ENCODE measurements at places on chromosomes 7 and 10.

DNA sequence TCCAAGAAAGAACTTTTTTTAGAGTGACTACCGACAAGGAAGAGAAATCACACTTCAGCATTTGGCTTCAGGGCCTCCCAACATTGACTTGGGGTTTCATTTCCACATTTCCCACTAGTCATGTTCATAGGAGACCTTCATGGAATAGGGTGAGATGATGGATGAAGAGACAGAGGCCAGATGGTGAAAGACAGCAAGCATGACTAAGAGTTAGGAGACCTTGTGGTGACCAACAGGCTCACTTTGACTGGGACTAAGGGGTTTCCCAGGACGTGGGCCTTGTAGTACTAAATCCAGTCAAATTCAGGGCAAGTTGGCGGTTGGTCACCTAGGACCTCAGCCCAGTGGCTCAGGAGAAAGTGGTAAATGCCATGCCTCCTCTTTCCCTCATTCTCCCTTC is 3.0 kb upstream of the GIMAP5 start:
- no peak for ATAC-seq

GRCh38 chr7:80287400-80288174 is 153.0 kb downstream of the GNAI1 start:
- no peak for ATAC-seq

- peak; percentile 80 for ATAC-seq
Observed at GRCh38 chr10:98339799-98340198, 71.8 kb upstream of the LOXL4 start.

DNA sequence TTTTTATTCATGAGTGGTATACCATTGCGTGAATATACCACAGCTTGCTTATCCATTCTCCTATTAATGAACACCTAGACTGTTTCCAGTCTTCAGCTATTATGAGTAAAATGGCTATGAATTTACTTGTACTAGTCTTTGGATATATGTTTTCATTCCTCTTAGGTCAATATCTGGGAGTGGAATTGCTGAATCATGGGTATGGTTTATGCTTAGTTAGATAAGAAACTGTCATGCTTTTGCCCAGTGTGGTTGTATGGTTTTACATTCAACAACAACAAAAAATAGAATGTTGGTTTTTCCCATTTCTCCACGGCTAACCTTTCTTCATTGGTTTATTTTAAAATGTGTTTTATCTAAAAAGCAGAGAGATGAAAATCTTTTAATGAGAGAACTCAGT is 308.3 kb downstream of the PHF14 start:
- no peak for ATAC-seq

DNA sequence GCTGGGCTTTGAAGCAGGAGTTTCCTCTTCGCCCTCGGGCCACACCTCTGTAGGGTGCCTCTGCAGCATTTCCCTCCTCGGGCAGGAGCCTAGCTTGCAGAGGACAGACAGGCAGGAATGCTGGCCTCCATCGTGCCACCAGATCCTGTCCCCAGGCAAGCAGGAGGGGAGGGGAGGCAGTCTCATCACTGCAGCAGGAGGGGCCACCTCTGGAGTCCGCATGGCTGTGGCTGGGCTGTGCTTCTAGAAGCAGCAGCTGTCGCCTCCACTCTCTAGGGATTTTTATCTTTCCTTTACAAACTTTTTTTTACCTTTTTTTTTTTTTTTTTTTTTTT is 181.4 kb downstream of the CUX1 start:
- no peak for ATAC-seq

GRCh38 chr7:152086513-152086912 is 61.0 kb downstream of the GALNT11 start:
- no peak for ATAC-seq

DNA sequence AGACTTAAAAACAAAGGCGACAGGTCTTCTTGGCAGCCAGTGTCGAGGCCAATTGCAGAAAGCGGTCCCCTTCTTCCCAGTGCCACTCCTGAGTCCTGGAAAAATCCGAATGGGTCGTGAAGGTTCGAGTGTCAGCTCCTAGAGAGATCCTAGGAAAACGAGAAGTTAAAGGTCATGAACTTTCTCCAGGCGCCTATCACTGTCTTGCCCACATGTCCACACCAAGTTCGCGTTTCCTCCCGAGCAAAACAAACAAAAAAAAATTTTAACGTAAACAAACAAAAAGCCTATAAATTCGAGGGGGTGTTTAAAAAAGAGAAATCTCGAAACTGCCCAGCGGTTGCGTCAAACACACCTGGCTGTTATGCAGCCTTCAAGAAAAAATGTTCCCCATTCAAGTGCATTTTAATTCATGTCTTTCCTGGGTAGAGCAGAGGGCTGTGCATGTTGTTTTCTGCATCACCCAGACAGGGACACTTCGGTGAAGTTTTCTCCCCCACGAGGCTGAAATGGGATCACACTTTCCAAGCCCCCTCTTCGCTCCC is 1.5 kb downstream of the ARHGAP21 start:
- ATAC-seq = no peak

DNA sequence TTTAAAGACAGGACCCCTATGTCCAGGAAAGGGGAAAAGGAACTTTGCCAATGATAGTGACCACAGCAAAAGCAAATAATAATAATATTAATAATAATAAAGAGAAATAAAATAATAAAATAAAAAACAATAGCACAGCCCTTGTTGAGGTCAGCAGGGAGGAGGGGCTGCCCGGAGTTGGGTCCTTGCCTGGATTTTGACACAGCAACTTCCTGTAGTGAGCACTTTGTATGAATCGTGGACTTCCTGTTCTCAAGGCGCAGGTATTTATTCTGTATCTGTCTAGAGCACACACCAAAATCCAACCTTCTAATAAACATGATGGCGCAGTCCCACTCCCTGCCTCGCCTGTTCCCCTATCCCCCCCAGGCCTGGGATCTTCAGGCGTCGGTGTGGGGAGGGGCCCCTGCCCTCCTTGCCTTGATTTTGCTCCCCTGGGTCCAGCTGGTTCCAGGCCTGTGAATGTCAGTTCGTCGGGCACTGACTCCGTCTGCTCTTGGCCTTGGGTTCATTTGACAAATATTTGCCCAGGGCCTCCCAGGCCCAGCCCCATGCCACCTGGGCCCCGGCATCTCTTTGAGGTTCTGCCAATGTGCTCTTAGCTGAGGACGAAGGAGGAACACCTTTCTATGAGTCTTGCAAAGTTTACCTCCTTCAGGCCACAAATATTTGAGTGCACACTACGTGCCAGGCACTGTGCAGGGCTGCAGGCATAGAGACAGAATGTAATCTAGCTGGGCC is 13.9 kb downstream of the TRIM8 start:
- no peak for ATAC-seq

DNA sequence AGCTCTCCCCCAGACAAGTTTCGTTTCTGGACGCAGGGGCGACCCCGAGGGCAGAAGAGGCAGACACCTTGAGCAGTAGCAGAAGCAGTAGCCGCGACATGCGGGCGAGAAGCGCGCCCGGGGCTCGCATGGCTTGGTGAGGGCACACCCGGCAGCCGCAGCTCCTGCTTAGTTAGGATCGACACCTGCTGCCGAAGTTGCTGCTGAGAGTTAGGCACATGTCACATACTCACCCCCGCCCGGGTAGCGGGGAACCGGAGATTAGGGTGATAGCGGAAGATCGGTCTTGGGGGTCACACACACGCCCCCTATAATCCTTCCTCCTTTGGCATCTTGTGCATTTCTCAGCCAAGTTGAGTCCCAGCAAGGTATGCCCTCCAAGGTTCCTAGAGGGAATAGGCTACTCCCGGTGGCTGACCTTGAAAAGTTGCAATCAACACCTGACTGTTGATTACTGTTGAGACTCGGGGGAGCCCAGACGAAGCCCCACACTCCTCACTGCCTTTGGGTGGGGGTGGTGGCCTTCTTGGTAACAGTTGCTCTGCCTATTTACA is 668 bp downstream of the GPR37 start:
- ATAC-seq = peak; percentile 42

GRCh38 chr7:87624628-87625027 is 3.6 kb upstream of the RUNDC3B start:
- no peak for ATAC-seq

GRCh38 chr7:95213148-95213547 is 111.2 kb downstream of the PON1 start:
- no peak for ATAC-seq

DNA sequence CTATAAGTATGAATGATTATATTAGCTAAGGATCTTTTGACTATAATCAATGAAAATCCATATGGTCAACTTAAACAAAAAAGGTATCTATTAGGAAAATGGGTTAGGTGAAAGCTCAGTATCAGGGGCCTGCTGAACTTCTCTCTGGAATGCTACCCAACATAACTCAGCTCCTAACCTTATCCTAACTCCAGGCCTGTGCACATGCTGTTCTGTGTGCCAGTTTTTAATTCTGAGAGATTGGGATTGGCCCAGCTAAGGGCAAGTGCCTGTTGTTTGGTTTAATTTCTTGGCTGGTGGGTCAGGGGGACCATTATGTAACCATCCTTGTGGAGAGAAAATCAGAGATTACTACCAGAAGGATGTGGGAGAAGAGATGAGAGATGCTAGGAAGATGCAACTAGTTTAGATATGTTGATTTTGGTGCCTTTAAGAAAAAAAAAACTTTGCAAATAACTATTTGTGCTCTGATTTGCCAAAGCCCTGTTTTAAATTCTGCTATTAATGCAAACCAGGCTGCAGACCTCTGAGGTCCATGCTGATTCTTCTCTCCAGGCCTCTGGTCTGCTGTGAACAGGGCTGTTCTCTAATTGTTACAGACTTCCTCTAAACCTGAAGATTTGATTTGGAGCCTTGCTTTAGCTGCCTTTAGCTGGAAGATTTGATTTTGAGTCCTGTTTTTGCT is 23.9 kb upstream of the HDAC9 start:
- ATAC-seq = no peak

DNA sequence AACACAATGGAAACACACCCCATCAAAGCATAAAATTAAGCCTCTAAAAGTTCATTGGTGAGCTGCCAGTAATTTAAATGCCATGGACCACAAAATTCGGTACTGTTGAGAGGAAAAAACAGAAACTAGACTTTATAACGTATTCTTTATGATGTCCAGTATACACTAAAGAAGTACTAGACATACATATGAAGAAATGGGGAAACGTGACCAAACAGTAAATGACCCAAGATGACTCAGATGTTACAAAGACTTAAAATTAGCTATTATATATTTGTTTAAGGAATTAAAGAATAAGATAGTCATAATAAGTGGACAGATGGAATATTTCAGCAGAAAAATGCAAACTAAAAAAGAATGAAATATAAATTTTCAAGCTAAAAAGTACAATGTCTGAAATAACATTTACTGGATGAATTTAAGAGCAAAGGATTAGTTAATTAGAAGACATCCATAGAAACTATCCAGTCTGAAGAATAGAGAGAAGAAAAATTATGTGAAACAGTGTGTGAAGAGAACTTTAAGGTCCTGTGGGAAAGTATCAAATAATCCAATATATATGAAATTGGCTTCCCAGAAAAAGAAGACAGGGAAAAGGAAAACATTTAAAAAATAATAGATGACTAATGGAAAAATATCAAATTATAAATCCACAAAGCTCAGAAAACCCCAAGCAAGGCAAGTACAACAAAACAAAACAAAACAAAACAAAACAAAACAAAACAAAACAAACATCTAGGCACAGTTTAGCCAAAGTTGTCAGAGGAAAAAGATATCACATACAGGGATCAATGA is 69.4 kb downstream of the SAMD9 start:
- ATAC-seq = no peak

DNA sequence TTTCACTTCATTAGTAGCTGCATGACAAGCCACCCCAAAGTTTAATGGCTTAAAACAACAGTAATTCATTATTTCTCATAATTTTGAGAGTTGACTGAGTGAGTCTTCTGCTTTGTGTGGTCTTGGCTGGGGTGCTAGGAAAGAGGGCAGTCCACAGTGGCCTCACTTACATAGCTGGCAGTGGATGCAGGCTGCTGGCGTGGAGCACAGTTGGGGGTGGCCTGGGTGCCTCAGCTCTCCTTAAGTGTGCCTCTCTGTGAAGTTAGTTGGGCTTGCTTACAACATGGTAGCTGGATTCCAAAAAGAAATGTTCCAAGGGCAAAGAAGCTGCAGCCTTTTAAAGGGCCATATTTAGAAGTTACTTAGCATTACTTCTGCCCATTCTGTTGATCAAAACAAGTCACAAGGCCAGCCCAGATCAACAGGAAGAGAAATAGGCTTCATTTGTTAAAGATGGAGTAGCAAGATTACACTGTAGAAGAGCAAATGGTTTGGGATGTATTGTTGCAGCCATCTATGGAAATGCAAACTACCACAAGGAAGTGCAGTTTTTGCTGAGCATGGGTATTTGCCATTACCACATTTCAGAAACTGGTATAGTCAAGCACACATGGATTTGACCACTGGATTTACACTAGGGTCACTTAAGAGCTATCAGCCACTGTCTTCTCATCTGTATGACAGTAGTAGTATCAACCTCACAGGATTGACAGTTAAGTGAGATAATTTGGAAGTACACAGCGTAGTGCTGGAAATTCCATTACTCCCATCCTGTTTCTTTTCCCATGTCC is 33.6 kb downstream of the ZEB1 start:
- no peak for ATAC-seq

DNA sequence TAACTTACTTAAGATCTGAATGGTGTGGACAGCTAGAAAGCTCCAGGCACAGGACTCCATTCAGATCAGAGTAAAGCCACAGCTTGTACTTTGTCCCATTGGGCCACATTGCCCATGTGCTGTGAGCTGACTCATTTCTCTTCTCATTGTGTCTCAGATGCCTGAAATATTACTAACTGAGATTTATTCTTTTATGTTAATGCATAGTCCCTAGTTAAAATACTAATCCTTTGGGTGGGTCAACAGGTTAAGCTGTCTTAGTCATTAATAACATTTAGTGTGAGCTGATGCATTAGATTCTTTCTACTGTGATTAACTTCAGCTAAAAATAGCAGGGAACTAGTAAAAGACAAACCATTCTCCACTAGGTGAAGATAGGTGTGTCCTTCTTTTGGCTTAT is 104.7 kb upstream of the ARMC3 start:
- ATAC-seq = no peak

DNA sequence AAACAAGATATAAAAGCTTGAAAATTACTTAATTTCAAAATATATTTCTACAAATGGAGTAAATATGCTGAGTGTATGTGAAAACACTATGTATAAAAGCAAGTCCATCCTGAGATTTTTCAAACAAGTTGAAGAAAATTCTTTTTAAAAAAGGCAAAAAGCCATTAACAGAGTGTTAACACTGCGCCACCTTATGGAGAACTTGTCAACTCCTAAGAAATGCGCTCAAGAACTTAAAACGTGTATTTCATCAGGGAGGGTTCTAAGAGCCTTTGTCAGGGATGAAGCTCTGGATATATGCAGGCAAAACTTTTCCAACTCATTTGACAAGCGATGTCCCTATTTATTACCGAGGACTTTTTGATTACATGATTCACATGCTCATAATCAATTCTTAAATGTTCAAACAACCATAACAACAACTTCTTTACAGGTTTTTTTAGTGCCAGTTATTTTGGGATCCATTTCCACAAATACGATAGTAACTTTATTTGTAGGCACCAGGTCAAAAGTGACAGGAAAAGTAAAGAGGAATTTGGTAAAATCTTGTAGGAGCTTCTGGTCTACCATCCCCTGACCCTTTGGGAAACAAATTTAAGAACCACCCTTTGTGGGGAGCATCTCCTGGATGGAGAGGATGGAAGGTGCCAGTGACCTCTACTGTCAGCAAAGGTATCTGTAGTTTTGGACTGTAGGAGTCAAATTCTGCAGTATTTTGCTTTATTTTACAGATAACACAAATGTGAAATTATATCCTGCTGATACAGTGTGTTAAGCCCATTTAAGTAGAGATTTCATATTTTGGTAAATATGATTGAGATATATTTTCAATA is 23.2 kb downstream of the CALCR start:
- ATAC-seq = no peak

GRCh38 chr7:141287936-141288335 is 214.1 kb downstream of the TMEM178B start:
- ATAC-seq = no peak

GRCh38 chr7:7884855-7885254 is 83.7 kb upstream of the GLCCI1 start:
- ATAC-seq = no peak

Data from stimulated activated memory B cell treated with anti-CD40 and anti-IgM and Interleukin-4, amounts not matched to agents 10 μg/mL and 1 μg/mL and 100 μg/mL, for 72 hours (primary cell).